ENCODE measurements at places on chromosomes 1 and 21.

GRCh38 chr21:28644762-28645161 lies 347.9 kb downstream of the LTN1 start:
- no peak for DNase-seq

- no peak for DNase-seq
Measured at GRCh38 chr1:229231754-229232119, 39.2 kb upstream of the RAB4A start.

GRCh38 chr1:114369930-114370329 lies 141.1 kb downstream of the TRIM33 start:
- DNase-seq = no peak

DNA sequence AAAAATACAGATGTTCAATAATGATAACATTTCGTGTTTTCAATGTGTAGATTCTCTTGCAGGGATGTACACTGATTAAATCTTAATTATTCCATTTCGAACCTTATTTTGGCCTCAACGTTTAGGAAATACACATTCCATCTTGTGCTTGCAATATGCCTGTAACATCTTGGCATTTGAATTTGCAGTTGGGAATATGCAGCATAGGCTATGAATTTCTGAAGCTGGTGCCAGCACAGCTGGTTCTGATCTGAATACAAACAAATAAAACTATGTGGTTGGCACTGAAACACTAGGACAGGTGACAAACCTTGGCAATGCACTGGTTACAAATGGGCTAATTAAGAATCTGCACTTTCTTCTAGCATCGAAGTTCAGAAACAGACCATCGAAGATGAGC lies 108.4 kb downstream of the ERG start:
- DNase-seq = no peak

DNA sequence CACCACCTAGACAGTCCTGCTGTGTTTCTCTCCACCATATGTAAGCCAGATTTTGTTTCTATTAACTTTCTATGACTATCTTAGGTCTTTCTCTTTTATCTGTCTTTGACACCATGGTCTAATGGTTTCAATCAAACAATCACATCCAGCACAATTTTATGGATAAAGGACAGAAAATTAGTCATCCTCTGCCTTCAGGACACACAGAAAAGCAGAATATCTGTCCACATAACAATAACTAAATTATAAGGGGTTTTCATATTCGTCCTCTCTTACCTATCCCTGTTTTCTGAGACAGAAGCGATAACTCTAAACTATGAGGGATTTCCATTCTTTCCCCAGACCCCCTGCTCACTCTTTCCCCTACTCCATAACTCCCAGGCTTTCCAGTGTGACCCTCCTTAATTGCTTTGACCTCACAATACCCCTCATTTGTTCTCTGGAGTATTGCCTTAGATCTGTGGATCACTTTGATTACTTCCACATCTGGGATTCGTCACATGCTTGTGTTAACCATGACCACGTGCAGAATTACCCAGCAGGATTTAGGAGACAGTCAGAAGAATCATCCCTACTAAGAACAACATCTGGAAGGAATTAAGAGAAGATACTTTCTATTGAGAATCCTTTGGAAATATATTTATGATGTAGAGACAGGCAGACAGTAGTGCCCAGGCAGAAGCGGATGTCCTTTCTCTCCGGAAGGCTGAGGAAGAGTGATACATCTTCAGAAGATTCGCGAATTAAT lies 108.2 kb upstream of the GREM2 start:
- no peak for DNase-seq

DNA sequence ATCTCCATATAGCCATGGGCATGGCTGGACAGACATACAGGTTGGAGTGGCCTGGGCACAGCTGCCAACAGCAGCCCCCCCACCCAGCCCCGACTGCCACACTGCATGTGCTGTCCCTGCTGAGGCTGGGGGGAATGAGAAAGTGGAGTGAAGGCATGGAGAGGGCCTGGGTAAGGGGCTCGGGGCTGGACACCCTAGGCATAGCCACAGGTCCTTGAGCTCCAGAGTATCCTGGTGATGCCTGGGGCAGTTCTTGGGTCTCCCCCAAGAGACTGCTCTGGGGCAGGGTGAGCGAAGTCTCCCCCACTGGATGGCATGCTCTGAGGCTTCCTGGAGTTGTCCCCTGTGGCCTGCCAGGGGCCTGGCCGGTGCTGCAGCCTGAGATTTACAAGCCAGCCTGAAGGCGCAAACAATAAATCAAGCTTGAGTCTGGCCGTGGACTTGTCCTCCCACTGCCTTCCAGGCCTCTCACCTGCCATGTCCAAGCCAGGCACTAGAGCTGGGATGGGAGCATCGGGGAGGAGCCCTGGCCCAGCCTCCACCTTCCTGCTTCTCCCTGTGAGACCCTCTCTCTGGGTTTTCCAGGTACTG lies 53.6 kb downstream of the FOXO6 start:
- no peak for DNase-seq

DNA sequence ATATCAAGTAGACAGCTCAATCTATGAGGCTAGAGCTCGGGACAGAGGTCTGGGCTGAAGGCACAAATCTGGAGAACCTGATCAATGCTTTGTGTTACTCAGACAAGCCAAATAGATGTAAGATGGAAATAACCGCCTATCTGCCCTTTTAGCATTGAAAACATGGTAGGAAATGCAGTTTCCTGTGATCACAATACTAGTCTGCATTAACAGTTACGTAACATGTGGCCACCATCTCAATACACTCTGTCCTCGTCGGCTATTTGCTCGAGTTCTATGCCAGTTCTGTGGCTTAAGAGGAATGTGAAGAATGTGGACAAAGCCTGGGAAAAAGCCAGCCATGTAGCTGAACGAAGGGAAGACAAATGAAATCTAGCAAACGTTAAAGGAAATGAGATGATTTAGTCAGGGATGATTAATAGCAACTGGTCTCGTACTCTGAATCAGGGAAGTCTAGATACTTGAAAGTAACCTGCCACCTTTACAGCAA lies 73.3 kb downstream of the HSF2BP start:
- no peak for DNase-seq

GRCh38 chr1:86052948-86053698 lies 103.4 kb downstream of the COL24A1 start:
- no peak for DNase-seq

- DNase-seq = no peak
Measured at GRCh38 chr1:230422221-230422981, 3.7 kb downstream of the PGBD5 start.

GRCh38 chr1:108644984-108645383 lies 15.9 kb downstream of the HENMT1 start:
- no peak for DNase-seq

- no peak for DNase-seq
Measured at GRCh38 chr1:42669936-42670335, 11.7 kb downstream of the PPIH start.

DNA sequence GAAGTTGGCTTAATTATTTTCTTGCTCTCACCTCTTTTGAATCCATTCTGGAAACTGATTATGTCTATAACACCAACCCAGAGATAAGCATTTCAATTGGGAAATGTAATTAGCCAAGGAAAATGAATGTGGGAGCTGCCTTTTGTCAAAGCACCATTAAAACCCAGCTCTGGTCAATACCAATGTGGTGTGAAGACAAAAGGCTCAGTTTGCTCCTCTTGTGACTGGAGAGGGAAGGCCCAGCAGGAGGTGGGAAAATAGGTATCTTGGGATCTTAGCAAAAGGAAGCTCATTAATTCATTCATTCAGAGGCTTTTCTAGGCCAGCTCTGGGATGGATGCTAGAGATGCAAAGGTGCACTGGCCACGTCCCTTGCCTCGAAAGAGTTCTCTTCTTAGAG lies 75.0 kb upstream of the SELENON start:
- no peak for DNase-seq

- DNase-seq = no peak
Measured at GRCh38 chr1:15852036-15852827, 4.7 kb downstream of the SPEN start.

- peak; percentile 77 for DNase-seq
Measured at GRCh38 chr21:17612565-17613241, at the start of gene BTG3. Gene BTG3 (minus strand): TSS chr21:17612901. CDS start chr21:17609144, 3,757 bp downstream.

DNA sequence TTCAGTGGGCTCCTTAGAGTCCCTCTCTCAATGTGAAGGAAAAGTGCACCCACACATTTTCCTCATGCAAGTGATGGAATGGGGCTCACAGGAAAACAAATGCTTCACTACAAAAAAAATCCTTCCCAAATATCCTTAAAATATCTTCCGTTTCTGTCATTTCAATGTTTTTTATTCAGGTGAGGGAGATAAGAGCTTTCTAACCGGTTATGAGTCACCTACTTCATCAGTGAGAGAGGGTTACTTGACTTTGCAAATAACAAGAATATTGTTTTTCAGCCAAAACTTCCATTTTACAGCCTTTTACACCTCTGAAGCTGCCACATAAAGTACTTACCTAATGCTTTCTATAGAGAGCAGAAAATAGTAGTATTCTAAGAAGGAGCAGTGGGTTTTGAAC lies 98.3 kb upstream of the CD55 start:
- no peak for DNase-seq

DNA sequence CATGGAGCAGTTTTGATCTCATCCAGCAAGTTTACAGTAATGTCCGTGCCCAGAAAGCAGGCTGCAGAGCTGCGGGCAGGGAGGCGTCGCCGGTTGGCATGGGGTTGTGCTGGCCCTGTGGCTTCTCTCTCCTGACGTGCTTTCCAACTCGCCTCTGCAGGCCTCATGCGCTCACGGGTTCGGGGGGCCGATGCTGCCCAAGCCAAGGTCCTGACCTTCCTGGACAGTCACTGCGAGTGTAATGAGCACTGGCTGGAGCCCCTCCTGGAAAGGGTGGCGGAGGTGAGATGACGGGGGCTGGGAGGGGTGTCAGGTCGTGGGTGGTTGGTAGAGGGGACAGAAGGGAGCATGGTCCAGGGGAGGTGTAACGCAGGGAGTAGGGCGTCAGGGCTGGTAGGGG lies 176.1 kb downstream of the GALNT2 start:
- no peak for DNase-seq

DNA sequence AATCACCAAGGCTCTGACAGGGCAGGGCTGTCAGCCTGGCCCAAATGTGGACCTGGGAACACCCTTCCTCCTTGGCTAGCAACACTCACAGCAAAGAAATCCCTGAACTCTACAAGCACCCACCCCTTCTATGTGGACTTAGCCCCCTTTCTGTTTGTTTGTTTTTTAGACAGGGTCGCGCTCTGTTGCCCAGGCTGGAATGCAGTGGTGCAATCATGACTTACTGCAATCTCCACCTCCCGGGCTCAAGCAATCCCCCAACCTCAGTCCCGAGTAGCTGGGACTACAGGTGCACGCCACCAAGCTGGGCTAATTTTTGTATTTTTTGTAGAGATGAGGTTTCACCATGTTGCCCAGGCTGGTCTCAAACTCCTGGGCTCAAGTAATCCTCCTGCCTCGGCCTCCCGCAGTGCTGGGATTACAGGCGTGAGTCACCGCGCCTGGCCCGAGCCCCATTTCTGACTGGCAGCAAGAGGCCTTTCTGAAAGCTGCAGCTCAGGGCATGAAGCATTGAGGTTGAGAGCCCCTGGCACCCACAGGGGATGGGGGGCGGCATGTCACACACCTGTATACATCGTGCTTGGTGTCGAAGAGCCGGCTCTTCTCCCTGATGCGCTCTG lies 16.2 kb downstream of the RIPK4 start:
- DNase-seq = no peak

GRCh38 chr1:99133756-99134500 lies 129.3 kb upstream of the PLPPR5 start:
- no peak for DNase-seq

DNA sequence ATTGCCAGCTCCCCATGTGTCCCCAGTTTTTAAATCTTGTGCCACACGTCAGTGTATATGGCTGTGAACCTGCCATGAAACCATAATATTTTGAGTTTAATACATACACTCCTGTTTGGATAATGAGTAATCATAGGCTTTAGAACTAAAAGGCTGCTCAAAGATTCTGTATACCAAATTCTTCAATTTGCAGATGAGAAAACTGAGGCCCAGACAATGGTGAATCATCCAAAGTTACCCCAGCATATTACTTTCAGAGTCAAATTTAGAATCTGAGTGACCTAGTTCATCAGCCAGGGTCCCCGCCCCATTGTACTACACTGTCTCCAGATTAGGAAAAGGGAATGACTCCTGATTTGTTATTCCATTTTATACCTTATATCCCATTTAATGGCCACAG lies 224.6 kb downstream of the FGGY start:
- DNase-seq = no peak

- DNase-seq = no peak
Measured at GRCh38 chr1:181604482-181605249, 121.3 kb downstream of the CACNA1E start.

DNA sequence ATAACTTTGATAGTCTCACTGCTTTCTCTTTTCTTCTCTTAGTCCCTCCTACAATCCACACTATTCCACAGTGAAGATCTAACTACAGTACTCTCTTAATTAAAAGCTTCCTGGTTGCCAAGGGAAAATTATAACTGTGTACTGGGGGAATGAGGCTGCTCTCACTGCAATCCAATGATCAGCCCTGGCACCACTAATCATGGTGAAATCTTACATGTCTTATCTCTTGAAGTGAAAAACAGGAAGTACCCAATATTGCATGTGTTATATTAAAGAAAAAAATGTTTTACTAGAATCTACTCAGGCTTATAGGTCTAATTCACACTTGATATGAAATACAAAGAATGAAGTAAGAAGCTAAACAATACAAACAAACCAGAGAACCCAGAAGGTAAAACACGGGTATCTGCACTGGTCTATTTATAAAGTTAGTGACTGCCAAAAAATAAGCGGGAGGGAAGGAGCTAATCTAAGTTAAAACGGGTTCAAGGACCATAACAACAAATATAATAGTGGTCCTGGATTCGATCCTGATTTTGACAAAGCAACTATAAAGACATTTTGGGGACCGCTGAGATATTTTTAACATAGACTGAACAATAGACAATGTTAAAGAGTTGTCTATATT lies 57.5 kb downstream of the RGS2 start:
- no peak for DNase-seq

DNA sequence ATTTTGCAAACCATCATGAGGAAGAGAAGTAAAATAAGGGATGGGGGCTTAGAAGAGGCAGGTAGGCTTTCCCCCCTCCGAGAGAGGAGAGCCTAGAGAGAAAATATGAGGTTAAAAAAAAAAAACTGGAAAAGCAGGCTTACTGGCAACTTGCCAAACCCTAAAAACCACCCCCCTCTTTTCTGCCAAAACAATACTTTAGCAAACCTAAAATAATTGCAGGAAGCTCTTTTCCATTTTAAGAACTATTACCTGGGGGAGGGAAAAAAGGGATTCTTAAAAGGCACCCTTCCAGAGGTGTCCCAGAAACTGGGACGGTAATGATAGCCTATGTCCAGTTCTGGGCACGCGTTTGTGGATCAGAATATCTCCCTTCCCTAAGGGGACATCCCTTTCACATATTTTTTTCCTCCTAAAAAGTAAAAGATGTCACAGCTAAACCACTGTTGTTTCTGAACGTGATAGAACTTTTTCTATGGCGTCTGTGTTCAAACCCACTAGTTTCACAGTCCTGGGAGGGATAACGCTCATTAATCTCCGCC lies 1.1 kb upstream of the NFIA start:
- no peak for DNase-seq

GRCh38 chr21:45478115-45478801 lies 64.0 kb downstream of the SLC19A1 start:
- DNase-seq = peak; percentile 65

GRCh38 chr21:32764186-32764585 lies 7.4 kb downstream of the PAXBP1 start:
- no peak for DNase-seq

GRCh38 chr1:186683652-186684410 lies 3.6 kb upstream of the PTGS2 start:
- no peak for DNase-seq
